ENCODE measurements at places on chromosomes 4 and X.
A peak's percentile ranks its signal among the peaks of the same experiment; 100 is the strongest.

GRCh38 chrX:47296766-47297365 is 64.1 kb downstream of the USP11 start:
- peak; percentile 2 for DNase-seq

DNA sequence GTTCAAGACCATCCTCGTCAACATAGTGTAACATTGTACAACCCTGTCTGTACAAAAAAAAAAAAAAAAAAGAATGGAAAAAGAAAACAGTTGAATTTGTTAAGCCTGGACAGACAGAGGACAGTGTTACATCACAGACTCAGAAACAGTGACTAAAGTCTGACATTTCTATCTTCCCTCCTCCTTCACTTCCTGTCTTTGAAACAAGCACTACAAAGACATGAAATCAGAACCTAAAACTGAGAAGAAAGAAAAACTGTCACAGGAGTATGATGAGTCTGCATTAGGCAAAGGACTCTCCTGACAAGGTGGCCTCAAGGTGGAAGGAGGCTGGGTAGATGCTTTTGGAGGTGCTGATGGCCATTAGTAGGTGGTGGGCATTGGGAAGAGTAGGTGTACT is 126.7 kb downstream of the RBM47 start:
- no peak for DNase-seq

DNA sequence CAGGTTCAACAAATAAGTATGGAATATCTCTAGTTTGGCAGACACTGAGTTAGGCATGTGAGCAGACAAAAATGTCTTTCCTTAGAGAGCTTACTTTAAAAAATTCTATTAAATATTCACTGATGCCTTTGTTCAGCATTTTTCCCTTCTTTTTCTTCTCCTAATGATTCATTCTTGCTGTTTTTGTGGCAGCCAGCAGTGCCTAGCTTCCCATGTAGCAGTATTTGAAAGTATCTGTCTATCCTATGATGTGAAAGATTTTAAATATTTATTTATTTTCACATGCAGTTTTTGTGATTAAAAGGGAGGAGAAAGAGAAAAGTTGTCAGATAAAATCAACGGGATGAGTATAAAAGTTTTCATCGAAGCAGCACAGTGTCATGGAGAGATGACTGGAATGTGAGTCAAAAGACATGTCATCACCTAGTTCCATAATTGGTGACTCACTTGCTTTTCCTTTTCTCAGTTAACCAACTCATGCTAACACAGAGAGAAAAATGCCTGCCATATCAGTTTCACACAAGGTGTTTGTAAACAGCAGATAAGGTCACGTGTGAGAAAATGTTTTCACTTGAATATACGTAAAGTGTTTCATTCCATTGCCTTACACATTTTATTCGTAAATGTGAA is 69.8 kb downstream of the BMPR1B start:
- peak; percentile 85 for DNase-seq

DNA sequence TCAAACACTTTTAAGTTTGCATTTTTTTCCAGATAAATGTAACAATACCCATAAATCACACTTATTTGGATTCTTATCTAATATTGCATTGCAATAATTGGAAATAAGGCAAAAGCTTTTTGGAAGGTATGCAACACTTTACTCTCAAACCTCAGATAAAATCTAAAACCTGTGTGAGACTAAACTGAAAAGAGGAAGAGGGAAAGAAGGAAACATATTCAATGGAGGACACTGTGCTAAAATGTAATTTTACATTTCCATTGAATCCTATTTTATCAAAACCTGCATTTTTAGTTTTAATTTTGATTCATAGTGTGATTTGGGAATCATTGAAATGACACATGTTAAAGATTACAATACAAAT is 99.4 kb downstream of the HPGD start:
- no peak for DNase-seq

- peak; percentile 52 for DNase-seq
These were observed 13.2 kb upstream of the CTSO start for GRCh38 chr4:155966731-155967395.

- peak; percentile 62 for DNase-seq
These were observed 407.9 kb downstream of the IL15 start for GRCh38 chr4:142044271-142044670.

GRCh38 chr4:95170176-95170575 is 378.6 kb downstream of the UNC5C start:
- no peak for DNase-seq

DNA sequence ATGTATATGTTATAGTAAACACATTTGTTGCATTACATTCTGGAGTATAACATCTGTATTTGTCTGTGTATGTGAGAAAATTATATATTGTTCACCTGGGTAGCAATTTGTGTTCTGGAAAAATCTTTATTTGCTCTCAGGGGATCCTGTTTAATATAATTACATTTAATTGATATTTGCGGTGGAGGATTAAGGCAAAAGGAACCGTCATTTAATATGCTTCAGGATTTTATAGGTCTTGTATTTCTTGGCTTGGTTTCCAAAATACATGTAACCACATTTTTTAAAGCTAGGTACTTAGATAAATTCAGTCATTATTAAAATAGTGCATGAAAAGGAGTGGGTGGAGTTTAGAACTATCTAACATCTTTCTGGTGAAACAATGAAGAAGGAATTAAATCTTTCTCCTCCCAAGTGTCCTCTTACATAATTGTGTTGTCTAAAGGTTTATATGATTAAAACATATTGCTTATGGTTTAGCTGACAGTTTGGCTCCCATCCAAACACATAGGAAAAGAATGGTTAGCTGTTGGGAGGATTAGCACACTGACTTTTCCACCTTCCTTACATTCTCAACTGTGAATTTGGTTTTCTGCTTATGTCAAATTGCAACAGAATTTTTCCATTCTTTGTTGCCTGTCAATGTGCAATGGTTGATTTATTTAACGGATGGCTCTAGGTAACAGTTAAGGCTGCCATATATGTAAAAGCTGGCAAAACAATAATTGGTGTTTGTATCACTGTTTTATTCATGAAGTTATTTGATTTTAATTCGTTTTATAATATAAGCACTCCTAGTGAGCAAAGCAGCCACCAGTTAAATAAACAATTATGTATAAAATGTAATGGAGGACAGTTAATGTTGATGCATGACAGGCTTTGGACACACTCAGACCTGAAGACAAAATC is 250.8 kb upstream of the SFRP2 start:
- no peak for DNase-seq

DNA sequence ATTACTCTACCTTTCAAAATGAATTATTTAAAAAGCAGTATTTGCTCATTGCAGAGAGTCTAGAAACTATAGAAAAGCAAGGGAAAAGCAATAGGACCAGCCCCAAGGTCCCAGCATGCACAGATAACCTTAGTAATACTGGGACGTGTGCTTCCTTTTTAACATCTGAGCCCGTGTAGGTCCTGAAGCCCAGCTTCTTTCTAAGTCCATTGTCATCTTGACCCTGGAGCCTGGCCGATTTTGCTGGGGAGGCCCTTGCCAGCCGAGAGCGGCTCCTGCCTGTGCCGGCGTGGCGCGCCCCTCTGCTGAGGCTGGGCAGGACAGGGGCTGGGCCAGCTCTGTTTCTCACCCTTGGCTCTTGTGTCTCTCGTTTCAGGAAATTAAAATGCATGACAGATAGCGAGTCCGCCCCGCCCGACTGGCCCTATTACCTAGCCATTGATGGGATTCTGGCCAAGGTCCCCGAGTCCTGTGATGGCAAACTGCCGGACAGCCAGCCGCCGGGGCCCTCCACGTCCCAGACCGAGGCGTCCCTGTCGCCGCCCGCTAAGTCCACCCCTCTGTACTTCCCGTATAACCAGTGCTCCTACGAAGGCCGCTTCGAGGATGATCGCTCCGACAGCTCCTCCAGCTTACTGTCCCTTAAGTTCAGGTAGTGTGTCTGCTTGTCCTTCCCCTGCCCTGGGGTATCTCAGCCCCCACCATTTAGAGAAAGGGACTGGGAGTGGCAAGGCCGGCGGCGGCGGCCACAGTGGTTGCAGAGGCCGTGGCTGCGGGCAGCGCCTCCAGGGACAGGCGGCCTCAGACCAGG is 4.1 kb downstream of the MSANTD1 start:
- DNase-seq: no peak

GRCh38 chr4:107913283-107913899 is 18.0 kb upstream of the CYP2U1 start:
- peak; percentile 58 for DNase-seq

DNA sequence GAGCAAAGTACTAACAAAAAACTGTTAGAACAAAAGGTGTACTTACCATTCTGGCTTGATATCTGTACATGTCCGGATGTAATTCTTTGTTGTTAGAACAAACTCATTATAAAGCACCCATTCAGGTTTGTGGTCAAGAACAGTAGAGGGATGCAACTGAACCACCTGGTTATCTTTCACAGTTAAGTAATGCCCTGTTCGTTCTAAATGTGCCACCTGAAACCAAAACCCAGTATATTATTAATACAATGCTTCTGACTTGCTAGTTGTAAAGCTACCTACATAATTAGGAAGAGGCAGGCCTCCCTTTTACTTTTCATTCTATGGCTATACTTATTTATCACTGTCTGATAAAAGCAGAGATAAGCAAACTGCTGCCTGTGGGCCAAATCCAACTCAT is 54.8 kb downstream of the DHX15 start:
- no peak for DNase-seq

- no peak for DNase-seq
These were observed 34.1 kb downstream of the EXOC1 start for GRCh38 chr4:55887594-55887993.

GRCh38 chr4:178602833-178603232 is 1160.6 kb upstream of the AGA start:
- DNase-seq: peak; percentile 15

DNA sequence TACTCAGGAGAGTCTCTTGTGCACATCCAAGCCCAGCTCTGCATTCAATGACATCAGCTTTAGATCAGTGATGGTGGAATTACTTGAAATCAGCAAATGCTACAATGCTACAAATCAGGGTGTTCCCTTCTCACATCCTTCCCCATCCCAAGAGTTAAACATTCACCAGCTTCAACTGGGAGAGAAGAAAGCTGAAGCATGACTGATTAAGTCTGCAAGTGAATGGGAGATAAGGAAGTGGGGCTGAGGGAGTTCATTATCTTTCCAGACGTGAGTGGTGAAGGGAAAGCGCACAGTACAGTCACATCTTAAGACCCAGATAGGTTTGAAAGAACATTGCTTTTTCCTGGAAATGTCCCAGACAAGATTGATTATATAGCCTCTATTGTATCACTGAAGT is 26.2 kb upstream of the MAP9 start:
- DNase-seq: no peak

GRCh38 chr4:159177265-159178150 is 74.6 kb downstream of the RAPGEF2 start:
- no peak for DNase-seq

DNA sequence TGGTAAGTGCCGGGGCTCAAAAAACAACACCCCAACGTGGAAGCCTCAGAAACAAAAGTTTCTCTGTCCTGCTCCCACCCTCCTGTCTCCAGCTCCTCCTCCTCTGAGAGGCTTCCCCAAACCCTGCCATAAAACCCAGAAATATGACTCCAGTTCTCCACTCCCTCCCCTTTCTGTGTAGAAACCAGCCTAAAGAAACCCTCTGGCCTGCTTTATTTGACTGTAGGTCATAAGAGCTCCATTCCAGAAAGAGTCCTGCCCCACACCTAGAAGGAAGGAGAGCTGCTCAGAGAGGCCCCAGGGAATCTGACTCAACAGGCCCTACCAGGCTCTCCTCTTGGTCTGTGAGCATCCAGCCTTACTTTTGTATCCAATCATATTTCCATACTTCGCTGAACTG is 872 bp upstream of the S100P start:
- DNase-seq: peak; percentile 70

- DNase-seq: no peak
These were observed 574.0 kb upstream of the GALNTL6 start for GRCh38 chr4:171239196-171239595.

DNA sequence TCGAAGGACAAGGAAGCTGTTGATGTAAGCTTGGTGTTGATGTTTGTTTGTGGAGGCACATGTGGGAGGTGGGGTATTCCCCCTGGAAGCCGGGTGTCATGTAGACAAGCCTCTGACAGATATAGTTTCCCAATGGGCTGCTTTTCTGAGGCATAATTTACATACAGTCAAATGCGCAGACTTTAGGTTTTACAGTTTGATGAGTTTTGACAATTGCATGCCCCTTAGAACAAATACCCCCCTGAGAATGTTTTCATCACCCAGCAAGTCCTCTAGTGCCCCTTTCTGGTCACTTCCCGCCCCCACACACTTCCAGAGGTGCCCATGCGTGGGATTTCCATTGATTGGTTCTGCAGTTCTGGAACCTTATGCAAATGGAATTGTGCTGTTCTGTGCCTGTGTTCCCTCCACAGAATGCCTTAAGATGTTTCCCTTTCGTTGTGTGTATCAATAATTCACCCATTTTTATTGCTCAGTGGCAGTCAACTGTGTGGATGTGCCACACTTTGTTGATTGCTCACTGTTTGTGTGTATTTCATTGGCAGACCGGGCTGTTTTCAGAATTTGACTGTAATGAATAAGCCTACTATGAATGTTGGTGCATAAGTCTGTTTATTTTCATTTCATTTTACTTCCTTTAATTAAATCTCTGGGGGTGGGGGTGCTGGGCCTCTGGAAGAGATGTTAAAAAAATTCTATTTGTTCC is 8.5 kb downstream of the EVC start:
- DNase-seq: peak; percentile 13

DNA sequence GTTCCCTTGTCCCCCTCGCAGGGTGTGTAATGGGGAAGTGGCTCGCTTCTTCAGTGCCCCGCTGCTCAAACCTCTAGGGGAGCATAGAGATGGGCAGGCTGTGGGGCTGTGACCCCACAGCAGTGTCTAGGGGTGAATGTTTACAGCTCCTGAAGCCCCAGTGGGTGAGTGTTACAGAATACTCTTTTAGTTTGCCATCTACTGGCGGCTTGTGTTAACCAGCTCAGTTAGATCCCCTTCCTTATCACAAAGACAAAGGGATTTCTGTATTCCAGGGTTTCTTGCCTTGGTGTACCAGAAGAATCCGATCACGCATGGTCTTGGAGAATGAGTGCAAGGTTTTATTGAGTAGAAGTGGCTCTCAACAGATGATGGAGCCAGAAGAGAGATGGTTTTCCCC is 108.1 kb upstream of the IQCM start:
- no peak for DNase-seq

DNA sequence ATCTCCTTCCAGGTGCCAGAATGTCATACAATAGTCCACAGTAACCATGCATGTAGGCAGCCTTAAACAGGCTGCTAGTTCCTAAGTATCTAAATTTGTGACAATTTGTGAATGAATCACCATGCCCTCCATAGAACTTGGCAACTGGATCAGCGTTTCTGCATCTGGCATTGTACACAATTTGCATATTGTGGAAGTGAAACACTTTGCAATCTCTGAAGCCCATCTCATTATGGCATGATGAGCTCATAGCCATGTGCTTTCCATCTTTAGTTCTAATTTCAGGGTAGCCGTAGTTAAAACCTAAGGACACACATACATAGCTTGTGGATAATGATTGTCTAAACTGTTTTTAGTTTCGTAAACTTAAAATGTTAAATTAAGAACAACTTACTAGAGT is 573.6 kb downstream of the PPP4R3C start:
- DNase-seq: no peak

GRCh38 chr4:65661471-65661870 is 8.8 kb downstream of the EPHA5 start:
- no peak for DNase-seq

GRCh38 chr4:115945026-115945425 is 831.6 kb upstream of the NDST4 start:
- no peak for DNase-seq

Measured in fibroblast of skin of right quadriceps (primary cell).